Tibial nerve (tissue), 4 donors: ENCODE measurements at places on chromosomes 2 and 18.

- no peak for DNase-seq
Measured at GRCh38 chr2:40197121-40197520, 254.8 kb downstream of the SLC8A1 start.

GRCh38 chr2:134705861-134706586 lies 12.8 kb downstream of the TMEM163 start:
- DNase-seq = no peak

GRCh38 chr2:3519255-3520205 lies at the start of gene ADI1:
Gene ADI1 (minus strand): TSS chr2:3519531. CDS start chr2:3519487, 44 bp downstream.
- DNase-seq = peak; percentile 68

DNA sequence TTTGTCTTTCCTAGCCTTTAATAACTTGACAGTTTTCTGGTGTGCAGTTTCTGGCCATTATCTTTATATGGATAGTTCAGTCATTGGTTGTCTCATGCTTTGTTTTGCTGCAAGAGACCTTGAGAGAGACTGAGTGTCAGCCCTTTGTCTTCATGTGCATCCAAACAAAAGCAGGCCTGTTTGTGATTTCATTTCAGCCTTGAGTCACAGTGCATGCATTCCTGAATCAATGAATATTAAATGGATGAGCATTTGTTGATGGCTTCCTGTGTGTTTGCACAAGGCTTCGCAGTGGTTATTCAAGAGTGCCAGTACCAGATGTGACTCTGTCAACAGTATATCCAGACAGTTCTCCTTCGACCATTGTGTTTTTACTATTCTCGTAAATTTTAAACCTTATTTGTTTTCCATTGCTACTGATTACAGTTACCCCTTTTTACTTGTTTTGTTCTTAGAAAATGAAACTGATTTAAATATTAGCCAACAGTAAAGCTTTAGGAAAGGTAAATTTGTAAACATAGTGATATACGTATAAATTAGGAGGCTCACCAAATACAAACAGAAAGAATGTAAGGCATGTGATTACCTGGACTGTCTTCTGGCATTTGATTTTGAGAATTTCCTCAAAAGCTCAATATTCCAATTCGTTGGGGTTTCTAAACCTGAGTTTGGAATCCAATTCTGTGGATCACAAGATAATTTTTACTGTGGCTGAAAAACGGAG lies 319.8 kb downstream of the CTNNA2 start:
- DNase-seq = no peak

DNA sequence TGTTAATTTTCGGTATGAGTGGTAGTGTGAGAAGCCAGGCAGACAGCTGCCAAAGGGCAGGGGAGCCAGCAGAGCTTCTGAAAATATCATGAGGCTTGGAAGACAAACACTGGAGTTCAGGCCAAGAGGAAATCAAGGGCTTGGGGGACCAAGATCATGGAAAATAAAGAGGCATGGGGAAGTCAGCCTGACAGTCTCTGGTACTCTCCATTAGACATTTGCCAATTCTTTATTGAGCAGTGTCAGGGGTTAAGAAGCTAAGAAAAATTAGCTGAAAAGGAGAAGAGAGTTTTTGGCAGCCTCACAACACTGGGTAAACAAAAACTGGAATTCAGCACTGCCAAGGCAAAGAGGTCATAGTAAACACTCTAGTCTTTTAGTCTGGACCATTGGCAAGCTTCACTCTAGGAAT lies 612.7 kb downstream of the EPHA4 start:
- DNase-seq = no peak
